ENCODE measurements at places on chromosomes 12 and 14.

DNA sequence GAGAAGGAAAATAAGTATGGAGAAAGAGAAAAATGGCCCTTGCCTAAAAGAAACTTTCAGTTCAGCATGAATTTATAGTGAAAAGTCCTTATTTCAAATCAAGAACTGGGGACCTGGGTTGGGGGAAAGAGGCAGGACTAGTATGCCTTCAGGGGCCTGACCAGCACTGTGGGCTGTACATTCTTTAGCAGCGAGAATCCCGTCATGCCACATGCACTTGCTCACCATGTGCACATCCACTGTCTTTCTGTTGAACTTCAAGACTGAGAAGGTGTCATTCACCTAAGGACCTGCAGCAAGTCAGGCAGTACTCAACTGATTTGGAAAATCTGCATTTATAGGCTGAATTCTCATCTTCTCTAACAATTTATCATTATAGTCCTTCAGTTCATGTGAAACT is 50.2 kb downstream of the RAB35 start:
- no peak for DNase-seq

DNA sequence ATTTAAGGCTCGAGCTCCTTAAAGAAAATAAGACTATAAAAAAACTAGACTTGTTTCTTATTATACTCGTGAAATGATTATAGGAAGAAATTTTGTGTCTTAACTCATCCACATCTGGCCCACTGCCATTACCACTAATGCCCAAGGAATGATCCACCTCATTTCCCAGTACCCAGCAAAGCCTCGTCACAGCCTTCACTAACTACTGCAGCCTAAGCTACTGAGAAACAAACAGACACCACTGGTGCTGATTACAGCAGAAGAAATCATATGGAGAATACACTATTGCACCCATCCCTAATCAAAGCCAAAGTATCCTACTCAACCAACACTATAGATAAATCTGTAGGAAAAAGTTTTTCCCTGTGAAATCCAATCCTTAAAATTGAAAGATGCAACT is 205.3 kb upstream of the NAV3 start:
- no peak for DNase-seq

DNA sequence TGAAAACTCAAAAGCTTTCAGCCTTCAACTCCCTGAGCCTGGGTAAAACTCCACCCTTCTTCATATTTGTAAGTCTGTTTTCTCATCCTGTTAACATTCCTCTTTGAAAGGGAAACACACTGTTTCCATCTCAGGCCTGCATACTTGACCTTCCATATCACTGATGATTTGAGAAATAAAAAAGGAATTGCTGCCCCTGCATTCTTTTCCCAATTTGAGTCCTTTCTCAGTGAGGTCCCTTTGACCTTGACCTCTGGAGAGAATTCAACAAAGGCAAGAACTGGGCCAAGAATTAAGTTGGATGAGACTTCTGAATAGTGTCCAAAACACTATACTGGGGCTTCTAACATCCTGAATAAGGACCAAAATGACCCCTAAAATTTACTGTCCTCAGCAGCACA is 108.0 kb downstream of the AEBP2 start:
- no peak for DNase-seq

- no peak for DNase-seq
Measured at GRCh38 chr14:50462111-50462510, 65.4 kb upstream of the CDKL1 start.

DNA sequence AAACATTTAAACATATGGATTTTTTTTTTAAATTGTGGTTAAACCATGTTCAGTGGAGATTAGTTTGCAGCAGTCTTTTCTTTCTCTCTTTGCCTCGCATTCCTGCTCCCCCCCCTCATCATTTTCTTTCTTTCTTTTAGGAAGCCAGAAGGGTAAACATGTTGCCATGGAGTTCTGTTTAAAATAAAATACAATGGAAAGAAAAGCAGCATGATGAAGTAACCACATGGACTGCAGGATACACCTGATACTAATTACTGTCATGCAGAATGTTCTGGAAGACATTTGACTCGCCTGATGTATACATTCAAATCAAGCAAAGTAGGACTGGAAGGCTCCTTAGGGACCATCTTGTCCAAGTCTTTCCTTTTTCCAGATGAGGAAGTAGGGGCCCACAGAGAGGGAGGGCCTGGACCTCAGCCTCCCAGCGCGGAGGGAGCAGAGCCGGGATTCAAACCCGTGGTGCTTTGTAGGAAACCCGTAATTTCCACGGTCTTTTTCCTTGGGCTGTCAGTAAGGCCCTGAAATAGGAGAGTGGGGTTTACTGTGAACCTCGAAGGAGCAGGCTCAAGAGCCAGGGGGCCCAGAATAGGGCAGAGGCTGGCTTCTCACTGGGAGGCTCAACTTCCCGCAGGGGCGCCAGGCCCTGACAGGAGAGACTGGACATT is 2.4 kb upstream of the MEG3 start:
- no peak for DNase-seq

GRCh38 chr12:112555621-112556233 is 137.0 kb downstream of the PTPN11 start:
- no peak for DNase-seq

GRCh38 chr12:130222519-130223218 is 60.4 kb downstream of the FZD10 start:
- no peak for DNase-seq

DNA sequence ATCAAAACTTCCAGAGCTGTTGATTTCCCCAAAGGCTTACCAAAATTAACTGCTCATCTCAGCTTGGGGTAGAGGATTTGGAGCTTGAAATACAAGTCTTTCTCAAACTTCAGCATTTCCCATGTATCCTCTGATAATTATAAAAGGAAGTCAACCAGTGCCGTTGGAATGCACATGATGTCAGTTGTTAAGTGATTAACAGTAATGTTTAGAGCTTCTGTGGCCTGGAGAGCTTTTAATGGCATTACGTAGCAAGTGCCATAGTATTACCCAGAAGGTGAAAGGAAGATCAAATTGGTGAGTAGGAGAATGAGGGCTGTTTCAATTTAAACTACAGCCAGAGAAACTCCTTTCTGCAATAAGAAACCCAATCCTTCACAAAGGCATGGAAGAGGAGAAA is 62.5 kb upstream of the PTPRR start:
- DNase-seq: no peak

- no peak for DNase-seq
Measured at GRCh38 chr14:94768521-94769390, 1.2 kb downstream of the GSC start.

DNA sequence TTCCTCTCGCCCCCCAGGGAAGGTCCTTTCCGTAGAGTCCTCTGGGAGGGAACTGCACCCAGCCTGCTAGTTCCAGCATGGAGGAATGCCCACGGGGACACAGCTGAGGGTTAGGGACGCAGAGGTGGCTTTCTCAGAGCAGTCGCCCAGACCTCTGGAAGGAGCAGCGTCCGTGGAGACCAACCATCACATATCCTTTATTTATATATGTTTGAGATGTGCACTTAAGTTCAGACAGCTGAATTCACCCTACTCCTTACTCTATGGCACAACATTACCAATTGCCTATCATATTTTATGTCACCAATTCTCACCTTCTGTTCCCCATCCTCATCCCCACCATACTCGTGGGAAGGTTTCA is 305.6 kb upstream of the DIO3 start:
- no peak for DNase-seq

- no peak for DNase-seq
Measured at GRCh38 chr12:116982791-116983411, 72.2 kb downstream of the FBXW8 start.

DNA sequence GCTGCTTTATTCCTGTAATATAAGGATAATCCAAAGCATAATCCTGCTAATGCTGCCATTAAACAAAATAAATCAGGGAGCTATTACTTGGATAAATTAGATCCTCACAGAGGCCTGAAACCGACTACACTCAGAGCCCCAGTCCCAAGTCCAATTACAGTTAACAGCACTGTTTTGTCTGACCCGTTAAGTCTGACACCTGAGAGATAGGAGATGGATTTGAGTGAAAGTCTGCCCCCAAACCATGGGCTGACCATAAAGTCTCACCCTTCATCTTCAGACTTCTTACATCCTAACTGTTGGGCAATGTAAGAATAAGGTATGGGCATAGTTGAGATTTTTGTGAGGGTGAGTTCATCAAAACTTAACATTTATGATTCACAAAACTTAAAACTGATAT is 181.7 kb downstream of the PLCZ1 start:
- DNase-seq: no peak

- no peak for DNase-seq
Measured at GRCh38 chr14:71651228-71651627, 281.0 kb upstream of the RGS6 start.

- peak; percentile 68 for DNase-seq
Measured at GRCh38 chr12:111404362-111405148, 1.2 kb upstream of the SH2B3 start.

DNA sequence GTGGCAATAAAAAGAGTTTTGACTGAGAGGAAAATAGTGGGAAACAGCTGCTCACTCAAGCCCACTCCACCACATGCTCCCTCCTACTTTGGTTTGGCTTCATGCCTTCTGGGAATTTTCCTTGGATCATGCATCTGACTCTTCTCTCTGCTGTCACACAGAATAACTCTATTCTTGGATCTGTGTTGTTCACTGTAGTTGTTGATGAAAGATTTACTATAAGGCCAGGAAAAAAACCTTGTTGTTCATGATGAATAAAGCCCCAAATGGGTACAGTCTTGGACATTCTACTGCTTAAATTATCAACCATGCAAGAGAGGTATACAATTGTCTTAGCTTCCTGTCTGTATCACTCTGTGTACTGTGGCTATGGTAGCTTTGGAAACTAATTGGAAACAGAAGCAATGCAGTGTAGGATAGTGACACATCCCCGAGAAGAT is 70.5 kb downstream of the TMX1 start:
- no peak for DNase-seq

GRCh38 chr12:113189361-113189760 is 3.8 kb downstream of the RITA1 start:
- no peak for DNase-seq

DNA sequence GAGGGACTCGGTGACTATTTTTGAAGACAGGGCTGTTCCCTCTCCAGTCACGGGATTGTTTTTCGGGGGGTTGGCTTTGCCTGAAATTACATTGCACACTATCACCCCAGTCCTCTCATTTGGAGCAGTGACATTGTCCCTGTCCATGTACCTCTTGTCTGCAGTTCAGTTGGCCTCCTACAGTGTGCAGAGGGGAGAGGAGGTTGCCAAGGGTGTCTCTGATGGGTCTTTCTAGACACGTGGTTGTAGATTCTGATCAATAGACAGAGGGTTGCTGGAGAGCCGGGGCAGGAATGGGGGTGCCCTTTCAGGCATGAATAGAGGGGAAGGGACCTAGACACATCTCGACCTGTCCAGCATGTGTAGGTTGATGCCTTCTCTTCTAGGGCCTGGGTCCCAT is 1.2 kb downstream of the TMEM120B start:
- DNase-seq: no peak

- DNase-seq: no peak
Measured at GRCh38 chr14:87155856-87156488, 837.0 kb downstream of the GALC start.

DNA sequence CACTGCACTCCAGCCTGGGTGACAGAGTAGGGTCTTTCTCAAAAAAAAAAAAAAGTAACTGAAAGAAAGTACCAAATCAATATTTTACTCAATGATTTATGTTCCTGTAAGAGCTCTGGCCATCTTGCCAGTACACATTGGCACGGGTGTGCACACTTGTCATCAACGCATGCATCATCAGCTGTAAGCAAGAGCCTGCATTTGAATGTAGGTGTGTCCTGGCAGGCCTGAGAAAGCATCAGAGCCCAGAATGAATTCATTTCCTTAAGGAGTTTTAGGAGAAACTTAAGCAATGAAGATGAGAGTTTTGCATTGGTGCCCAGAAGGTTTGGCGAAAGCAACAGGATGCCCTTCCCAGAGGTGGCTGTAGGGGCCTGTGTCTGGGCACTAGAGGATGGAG is 88.5 kb upstream of the FZD10 start:
- no peak for DNase-seq
